T-helper 17 cell (primary cell): ENCODE measurements at places on chromosomes 7 and 10. TPM values are rescaled to one million over a fixed set of nuclear protein-coding genes. Genes with fewer than 3 reads are reported as not detected.

Gene TAS2R3
- 0.42 TPM for total RNA-seq

Gene KLF14
- total RNA-seq, result not detected

Gene MBL2
- not detected for total RNA-seq

Gene PKD2L1
- 0.80 TPM for total RNA-seq

Gene SPDYE2
- 0.21 TPM for total RNA-seq

Gene SYPL1
- total RNA-seq, result 30.3 TPM

- DNase-seq, result peak; percentile 50
These were observed 841 bp downstream of the GLUD1 start for GRCh38 chr10:87093632-87094372.

DNA sequence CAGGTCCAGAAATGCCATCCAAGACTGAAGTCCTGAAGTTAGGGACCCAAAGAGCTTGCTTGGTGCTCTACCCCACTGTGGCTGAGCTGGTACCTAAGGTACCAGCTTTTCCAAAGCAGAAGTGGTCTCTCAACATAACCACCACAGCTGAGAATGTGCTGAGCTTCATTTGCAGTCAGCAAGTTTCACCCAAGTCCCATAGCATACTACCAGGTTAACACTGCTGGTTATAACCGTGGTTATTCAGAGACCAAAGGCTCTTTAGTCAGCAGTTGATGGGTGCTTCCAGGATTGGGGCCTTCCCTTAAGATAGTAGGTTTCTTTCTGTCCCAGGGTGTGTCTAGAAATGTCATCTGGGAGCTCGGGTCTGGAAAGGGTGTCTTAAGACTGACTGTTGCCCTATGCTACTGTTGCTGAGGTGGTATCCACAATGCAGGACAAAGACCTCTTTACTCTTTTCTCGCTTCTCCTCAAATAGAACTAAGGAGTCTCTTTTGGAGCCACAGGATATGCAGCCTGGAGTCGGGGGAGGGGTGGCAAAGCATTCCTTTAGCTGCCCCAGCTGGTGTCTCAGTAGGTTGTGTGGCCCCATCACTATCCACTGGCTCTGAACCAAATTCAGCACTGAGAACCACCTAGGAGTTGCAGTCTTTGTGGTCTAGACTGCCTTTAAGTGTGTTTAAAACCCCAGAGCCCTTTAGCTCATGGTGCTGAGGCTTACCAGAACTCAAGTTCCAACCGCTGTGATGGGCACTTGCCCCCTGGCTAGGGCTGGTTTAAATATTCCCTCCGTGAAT is 354.9 kb upstream of the SEMA3C start:
- no peak for DNase-seq

DNA sequence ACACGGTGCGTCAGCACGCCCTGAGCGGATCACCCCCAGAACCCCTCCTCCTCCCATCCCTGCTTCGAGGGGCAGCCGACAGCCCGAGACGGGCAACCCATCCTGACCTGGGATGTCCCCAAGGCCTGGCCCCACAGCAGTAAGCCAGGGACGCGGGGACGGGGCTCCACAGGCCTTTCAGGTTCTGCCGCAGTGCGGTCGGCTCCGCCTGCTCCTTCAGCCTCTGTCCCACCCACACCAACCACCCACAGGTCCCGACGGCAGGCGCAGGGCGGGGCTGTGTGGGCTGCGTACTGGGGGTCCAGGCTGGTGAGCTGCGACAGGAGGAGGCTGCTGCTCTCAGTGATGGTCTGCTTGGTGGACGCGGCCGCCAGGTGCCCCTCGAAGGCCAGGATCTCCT is 16.7 kb downstream of the INTS1 start:
- DNase-seq, result no peak

GRCh38 chr10:5447611-5448071 is 35.3 kb downstream of the NET1 start:
- DNase-seq, result no peak

GRCh38 chr7:139004321-139005090 is 23.3 kb upstream of the KIAA1549 start:
- no peak for DNase-seq

DNA sequence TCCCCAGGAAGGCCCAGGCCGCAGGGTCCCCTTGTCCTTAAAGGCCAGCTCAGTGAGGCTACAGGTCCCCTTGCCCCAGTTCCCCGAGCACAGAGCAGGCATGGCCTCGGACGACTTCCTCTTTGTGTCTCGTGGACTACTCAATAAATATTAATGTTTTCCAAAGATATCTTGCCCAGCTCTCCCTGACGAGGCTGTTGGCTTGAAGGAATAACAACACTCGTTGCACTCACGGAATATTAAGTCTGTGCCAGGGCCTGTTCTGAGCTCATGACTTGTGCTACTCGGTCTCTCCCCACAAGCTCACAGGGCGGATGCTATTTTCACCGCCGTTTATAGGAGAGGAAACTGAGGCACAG is 68.2 kb downstream of the CUX1 start:
- no peak for DNase-seq

DNA sequence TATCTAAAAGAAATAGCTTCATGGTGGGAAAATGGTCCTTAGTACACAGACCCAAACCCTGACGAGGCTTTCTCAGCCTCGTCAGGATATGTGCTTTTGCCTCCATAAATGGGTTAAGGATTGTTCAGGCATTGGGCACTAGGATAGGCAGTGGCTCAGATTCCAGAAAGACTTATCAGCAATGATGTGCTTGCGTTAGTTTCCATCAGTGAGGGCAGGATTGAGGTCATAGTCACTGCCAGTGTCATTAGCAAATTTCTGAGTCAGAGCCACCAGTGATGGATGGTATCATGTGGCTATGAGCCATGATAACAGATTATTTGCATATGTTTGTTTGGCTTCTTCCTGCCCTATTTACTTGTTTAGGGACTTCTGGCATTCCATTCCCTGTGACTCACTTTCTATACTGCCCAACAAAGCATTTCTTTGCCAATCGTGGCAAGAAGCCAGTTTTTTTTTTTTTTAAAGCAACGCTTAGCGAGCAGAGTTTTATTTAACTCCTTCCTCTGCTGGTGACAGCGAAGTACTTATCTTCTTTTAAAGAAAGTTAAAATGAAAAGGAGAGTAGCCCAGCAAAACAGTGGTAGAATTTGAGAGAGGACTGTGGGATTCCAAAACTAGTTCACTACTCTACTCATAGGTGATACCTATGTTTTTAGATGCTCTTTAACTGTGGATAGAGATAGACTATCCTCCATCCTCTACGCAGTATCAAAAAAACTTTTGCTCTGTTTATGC is 44.4 kb downstream of the MYPN start:
- DNase-seq, result no peak

DNA sequence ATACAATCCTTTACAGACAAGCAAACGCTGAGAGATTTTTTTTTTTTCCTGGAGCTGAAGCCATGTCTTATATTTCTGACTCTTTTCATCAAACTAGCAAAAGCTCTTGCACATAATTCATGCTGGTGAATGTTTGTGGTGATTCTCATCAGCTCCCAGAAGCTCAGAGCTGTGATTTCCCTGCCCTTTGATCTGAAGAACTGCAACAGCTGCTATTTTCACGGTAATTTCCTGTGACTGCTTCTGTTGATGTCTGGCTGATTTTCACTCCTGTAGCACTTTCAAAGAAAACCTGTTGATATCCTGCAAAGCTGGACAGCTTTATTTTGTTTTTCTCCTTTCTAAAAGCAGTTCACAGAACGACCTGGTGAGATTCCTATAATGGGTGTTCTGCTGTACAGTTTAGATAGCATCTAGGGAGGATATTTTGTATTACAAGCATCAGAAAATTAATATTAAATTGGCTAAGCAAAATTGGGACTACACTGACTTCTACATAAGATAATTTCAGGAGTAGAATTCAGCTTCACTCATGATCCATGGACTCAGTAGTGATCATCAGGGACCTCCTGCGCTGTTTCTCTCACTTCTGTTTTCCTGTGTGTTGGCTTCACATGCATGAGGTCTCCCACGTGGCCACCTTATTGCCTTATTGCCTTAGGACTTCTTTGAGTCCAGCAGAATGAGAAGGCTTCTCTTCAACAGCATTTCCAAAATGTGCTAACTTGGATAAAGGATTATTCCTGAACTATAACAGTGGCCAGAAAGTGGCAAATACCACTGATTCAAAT is 1111.6 kb upstream of the SORCS1 start:
- no peak for DNase-seq

DNA sequence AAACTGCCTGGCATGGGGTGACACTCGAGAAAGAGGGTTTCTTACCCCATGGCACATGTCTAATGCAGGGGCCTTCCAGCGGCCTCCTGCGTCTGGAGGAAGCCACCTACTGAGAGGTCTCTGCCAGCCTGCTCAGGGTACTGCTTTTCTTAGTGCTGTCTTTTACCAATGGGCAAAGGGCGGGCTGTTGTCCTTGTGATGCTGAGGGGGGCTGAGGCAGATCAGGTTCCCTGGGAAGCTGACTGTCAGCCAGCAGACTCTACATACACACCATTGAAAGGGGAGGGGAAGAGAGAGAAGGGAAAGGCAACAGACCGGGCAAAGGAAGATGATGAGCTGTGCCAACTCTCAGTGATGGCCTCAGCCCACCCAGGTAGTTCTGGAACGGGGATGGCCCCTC is 48.7 kb downstream of the COL13A1 start:
- no peak for DNase-seq

- no peak for DNase-seq
These were observed 11.5 kb downstream of the CISD1 start for GRCh38 chr10:58280477-58280876.

DNA sequence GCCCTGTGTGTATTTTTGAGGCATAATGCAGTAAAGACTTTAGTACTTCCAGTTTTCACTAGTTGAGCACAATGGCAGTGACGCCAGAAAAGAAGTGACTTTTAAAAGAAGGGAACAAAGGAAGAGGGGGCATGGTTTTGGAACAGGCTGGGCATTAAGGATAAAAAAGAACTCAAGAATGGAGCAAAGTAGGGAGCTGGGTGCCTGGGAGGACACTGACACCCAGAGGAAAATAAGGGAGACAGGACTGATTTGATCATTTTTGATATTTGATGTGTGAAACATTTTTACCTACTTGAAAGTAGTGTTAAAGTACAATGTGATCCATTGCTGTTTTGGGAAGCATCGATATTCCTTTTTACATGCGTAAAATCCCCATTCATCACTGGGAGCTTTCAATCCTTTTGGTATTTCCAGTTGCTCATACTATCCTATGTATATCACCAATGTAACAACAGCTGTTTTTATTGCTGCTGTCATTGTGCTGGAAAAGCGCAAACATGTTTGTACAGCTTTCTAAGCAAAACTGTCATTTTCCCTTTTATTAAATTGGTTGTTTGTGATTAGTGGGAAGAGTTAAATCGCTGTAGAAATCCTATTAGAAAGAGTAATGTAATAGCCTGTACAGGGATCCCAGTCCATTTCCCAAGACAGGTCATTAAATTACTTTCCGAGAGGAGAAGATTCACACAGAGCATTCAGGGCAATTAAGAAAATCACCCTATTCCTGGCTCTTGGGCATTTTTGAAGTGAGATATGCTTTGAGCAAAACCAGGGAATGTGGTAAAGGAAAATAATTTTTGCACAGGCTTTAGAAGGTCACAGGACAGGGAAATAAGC is 85.2 kb downstream of the ADAM12 start:
- DNase-seq, result no peak

GRCh38 chr7:28661826-28662595 is 249.7 kb downstream of the CREB5 start:
- DNase-seq, result no peak

GRCh38 chr7:155979994-155980393 is 167.7 kb upstream of the SHH start:
- no peak for DNase-seq

DNA sequence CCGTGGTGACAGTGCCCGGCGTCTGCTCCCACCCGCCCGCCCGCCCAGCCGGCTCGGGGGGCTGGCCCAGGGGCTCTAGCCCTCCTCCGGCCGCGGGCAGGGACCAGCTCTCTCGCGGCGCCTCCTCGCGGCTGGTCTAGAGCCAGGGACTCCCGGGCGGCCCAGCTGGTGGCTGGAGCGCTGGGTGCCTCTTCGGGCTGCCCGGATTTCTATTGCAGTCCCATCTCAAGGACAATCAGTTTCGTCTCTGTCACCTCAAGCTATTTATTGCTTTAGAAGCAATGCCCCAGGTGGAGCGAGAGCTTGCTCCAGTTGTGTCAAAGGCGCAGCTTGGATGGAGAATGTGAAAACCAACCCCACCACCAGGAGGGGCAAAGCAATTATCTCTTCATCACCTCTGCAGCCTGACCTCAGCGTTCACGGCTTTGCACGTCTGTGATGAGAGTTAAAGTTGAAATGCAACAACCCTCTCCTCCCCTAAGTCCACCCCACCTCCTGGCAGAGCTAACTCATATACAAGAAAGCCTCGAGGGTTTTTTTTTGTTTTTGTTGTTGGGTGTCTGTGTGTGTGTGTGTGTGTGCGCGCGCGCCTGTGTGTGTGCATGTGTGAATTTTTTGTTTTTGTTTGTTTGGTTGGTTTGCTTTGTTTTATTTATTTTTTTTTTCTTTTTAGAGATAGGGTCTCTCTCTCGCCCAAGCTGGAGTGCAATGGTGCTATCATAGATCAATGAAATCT is at the start of gene ITGA8:
ITGA8 (minus strand) TSS at position 24 of the 736 bp plus-strand sequence. CDS start 151 bp downstream, outside the sequence.
- DNase-seq, result no peak

DNA sequence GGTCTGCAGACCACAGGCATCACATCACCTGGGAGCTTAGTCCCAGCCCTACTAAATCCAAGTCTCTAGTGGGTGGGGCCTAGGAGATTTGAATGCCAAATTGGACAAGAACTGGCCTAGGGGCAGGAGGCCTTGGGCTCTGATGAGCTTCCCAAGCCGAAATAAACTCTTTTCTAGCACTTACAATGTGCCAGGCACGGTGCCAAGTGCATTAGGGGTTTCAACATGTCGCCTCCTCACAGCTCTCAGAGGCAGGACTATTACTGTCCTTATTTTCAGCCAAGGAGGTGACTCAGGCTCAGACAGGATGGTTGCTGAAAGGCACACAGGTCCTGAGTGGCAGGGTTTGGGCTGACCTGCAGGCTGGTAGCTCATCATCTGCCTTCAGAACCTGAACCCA is 9.2 kb upstream of the CPA1 start:
- DNase-seq, result no peak

GRCh38 chr7:157520249-157520648 is 183.4 kb downstream of the DNAJB6 start:
- no peak for DNase-seq

- DNase-seq, result no peak
These were observed 135.3 kb upstream of the ITGB1 start for GRCh38 chr10:33093362-33093761.

DNA sequence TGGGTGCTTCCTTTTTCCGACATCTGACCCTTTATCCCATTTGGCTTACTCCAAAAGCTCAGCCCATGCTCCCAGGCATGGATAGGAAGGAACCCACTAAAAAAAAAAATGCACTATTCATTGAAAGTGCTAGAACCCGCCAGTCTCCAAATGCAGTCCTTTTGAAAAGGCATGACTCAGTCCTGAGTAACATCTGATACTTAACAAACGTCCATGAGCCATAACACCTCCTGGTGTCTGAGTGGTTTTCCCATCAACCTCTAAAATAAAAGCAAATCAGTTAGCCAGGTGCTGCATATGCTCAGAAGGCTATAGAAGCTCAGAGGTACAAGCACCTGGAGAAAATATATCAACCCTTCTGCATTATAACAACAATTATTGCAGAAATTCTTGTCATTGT is 45.0 kb upstream of the CACUL1 start:
- DNase-seq, result no peak

DNA sequence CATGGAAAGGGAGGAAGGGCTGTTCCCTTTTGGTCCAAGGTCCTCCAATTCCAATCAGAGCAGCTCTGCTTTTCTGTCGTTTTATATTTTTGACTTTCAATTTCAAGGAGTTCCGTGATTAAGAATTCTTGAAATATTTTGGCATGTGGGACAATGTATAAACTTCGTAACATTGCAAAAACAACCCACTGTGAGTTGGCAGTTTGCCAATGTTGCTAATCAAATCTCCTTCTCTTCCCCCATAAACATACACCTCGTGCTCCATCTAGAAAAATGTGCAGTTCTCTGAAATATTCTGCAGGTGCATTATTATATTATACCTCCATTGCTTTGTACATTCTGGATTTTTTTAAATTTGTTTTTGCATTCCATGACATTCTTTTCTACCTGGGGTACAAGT is 49.8 kb downstream of the POU6F2 start:
- no peak for DNase-seq
